Kasumi-1 (cell line): ENCODE measurements at places on chromosomes 2 and 18.

GRCh38 chr2:206853915-206854314 lies 85.4 kb upstream of the CPO start:
- no peak for DNase-seq

DNA sequence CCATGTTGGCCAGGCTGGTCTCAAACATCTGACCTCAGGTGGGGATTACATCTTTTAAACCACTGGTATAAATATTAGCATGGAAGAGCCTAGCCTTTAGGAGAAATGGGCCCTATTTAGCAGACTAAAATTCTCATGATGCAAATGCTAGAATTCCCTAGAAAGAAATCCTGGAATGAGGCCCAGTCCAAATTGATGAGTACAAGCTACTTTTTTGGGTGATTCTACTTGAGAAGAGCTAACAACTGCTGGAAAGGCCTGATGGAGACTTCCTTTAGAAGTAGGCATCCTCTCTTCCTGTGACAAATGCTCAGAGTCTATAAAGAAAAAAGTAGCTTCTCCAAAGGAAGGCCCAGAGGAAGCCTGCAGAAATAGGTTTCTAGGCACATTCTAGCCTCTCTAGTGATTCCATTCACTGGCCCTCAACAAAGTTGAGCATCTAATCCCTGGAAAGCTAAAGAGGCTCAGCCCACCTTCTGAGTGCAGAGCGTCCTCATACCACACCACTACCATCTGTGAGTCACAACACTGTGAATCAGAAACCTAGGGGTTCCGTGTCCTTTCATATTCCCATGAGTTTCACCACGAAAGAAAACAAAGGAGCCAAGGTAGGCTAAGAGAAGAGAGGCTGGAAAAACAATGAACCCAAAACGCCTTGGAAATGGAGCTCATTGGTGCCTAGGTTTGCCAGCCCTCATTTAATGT lies 183.1 kb downstream of the C1D start:
- no peak for DNase-seq

- DNase-seq = no peak
Observed at GRCh38 chr18:24940416-24940815, 411.6 kb downstream of the ZNF521 start.

GRCh38 chr2:95374029-95374428 lies 28.5 kb upstream of the FAHD2A start:
- DNase-seq = no peak
